ENCODE measurements at places on chromosomes 16 and 17.

DNA sequence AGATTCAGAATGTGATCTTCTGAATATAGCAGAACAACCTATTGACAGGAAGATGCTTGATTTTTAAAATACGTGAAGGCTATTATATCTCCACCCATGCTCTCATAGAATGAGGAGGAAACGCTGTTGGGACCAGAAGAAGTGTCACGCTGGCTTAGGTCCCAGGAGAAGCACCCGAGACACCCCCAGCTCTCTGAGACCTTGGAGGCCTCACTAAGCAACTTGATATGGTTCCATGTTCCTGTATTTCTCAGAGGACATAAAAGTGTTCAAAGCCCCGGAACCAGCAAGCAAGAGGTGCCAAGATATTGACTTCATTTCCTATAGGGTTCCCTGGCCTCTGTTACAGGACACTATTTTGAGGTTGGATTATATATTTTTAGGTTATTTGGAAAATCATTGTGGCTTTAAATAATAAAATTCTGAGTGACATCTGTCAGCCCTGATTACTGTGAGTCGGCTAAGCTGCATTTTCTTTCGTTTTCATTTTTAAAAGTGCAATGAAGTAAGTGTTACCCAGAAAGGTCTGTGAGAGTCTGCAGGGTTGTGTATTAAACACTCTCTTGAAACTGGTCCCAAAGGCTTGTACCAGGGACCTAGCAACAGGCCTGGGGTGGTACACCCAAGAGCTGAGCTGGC is 400.0 kb downstream of the SOX9 start:
- DNase-seq, result no peak

DNA sequence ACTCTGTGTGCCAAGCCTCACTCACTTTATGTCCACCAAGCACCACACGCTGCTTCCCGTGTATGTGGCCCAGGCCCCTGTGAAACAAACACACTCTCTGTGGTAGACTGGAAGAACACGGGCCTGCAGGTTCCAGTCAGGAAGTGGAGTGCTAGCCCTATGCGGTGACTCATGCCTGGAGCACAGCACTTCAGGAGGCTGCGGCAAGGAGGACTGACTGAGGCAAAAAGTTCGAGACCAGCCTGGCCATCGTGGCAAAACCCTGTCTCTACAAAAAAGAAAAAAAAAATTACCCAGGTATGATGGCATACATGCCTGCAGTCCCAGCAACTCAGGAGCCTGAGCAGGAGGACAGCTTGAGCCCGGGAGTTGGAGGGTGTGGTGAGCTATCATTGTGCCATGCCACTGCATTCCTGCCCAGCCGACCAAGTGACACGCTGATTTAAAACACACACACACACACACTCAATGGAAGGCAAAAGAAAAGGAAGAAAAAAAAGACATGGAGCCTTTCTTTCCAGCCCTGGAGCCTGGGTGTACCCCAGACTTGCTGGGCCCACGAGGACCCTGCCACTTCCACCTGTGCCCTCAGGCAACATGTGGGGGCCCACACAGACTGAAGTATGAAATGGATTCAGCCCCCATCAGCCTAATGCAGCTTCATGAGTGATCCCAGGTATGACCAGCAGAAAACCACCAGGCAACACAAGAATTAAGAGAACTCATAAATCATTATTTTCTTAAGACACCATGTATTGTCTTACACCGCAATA is 126.6 kb downstream of the ANKRD11 start:
- DNase-seq, result no peak

DNA sequence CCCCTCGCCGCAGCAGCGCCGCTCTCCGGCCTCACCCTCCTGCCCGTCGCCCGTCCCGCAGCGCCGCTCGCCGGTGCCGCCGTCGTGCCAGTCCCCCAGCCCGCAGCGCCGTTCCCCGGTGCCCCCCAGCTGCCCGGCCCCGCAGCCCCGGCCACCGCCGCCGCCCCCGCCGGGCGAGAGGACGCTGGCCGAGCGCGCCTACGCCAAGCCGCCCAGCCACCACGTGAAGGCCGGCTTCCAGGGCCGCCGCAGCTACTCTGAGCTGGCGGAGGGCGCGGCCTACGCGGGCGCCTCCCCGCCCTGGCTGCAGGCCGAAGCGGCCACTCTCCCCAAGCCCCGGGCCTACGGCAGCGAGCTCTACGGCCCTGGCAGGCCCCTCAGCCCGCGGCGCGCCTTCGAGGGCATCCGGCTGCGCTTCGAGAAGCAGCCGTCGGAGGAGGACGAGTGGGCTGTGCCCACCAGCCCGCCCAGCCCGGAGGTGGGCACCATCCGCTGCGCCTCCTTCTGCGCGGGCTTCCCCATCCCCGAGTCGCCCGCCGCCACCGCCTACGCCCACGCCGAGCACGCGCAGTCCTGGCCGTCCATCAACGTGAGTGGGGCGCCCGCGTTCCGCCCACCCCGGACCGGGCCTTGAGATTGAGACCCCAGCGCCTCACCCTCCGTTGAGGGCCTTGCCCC is 15.0 kb downstream of the TBKBP1 start:
- DNase-seq, result no peak

- peak; percentile 64 for DNase-seq
Measured at GRCh38 chr17:41665566-41666236, 23.0 kb upstream of the EIF1 start.

DNA sequence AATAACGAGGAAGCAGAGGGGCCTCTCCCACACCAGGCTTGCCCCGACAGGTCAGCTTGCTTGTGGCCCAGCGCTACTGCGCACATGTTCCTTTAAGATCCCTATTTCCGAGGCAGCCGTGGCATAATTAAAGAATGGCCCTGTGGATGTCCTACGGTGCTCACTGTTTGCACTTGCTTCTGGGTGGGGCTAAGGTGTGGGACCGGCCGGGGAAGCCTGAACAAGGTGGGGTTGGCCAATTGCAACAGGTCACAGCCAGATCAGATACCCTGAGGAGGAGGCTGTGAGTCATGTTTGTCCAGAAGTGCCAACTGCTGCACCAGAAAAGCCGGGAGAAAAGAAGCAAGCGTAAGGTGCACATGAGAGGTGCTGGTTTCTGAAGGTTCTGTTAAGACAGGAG is 158.5 kb upstream of the CACNG5 start:
- DNase-seq, result no peak

- DNase-seq, result no peak
Measured at GRCh38 chr17:42273474-42274252, 2.5 kb downstream of the STAT5B start.

DNA sequence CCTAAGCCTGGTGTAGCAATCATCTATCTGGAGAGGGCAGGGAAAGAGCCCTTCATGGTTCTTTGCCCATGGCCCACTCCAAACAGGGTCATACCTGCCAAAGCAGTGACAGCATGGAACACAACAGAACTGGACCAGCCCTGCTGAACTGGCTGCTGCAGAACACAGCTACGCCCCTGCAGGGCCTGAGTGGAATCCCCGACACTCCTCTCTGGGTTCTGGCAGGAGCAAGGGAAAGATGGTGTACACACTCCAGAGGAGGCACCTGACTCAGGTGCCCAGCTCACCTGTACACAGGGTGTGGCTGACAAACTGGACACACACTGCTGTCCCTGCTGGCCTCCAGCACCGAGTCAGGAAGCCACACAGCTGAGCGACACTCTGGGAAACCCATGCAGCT is 19.8 kb downstream of the MIEF2 start:
- DNase-seq, result no peak

DNA sequence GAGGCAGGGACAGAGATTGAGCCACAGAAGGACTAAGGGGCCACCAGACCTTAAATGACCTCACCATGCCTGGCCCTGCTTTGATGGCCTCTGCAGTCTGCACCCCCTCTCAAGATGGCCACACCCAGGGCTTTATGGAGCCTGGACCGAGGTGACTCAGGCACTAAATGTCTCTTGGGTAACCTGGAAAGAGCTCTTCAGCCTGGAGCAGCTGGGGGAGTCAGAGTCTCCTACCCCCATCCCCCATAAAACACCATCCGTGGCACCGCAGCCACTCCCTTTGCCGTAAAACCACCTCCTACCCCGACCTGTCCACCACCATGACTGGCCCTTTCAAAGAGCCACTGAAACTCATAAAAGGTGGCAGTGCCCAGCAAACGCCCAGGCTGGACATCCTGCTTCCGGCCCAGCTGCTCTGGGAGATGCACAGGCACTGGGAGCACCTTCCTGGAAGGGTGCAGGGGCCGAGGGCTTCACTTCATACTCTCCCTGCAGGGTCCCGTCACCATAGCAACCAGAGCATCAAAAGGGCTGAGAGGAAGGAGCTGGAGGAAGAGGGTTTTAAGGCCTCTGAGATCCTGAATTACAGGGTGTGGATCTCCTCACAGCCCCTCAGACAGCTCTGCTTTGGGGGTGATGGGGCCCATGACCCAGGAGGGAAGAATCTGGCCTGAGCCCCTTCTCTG is 22.3 kb downstream of the FOXN1 start:
- no peak for DNase-seq

DNA sequence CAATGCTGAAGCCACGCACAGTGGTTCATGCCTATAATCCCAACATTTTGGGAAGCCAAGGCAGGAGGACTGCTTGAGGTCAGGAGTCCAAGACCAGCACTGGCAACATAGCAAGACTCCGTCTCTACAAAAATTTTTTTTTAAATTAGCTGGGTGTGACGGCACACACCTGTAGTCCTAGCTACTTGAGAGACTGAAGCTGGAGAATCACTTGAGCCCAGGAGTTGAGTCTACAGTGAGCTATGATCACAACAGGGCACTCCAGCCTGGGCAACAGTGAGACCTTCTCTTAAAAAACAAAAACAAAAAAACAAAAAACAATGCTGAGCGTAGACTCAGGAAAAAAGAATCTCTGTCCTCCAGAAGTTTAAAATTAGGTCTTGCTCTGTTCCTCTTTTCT is 6.1 kb downstream of the GNA13 start:
- DNase-seq, result no peak

DNA sequence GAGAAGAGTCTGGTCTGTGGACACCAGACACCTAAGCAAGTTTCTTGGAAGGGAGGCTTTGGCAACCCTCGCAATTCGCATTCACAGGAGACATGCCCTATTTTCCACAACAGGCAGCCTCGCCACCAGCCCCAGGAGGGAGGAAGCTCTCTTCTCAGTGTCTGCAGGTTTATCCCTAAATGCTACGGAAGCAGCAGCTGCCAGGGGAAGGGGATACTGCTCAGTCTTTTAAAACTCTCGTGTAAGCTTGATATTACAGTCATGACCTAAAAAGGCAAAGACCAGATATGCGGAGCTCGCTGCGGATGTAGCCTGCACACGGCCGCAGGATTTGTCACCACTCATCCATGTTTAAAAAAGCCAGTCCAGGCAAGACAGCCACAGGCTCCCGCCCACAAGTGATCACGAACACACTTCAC is 159.2 kb upstream of the RPH3AL start:
- no peak for DNase-seq

DNA sequence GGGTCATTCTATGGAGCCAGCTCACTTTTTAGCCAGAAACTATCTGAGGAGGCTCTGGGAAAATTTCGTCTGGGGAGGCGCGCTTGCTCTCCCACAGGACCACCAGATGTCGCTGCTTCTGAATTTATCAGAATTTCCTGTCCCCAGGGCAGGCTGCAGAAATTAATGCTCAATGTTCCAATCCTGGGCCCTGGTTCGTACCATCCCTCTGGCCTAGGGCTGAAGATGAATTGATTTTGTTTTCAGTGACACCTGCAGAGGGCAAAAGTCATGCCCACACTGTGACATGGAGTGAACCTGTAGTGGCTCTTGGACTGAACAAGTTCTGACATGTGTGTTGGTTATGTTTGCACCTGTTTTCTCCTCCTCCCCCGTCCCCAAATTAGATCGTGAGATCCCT is 482.6 kb downstream of the NPIPA7 start:
- no peak for DNase-seq

DNA sequence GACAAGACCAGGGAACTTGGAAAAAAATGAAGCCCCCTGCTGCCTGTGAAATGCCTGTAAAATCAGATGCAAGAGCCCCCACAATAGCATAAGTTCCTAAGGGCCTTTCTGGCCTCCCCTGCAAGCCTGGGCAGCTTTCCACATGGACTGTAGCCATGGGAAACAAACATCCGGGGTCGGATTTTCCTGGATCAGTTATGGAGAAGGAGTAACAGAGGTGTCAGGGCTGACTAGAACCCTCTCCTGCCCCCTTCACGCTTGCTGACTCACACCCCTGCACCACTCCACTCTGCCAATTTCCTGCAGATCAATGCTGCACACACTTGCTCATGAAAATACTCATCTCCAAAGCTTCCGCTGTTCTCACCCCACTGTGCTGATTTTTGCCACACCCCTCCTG is 258.6 kb downstream of the CBLN1 start:
- DNase-seq, result no peak

GRCh38 chr17:22337467-22337866 is 645.1 kb downstream of the KCNJ18 start:
- no peak for DNase-seq

DNA sequence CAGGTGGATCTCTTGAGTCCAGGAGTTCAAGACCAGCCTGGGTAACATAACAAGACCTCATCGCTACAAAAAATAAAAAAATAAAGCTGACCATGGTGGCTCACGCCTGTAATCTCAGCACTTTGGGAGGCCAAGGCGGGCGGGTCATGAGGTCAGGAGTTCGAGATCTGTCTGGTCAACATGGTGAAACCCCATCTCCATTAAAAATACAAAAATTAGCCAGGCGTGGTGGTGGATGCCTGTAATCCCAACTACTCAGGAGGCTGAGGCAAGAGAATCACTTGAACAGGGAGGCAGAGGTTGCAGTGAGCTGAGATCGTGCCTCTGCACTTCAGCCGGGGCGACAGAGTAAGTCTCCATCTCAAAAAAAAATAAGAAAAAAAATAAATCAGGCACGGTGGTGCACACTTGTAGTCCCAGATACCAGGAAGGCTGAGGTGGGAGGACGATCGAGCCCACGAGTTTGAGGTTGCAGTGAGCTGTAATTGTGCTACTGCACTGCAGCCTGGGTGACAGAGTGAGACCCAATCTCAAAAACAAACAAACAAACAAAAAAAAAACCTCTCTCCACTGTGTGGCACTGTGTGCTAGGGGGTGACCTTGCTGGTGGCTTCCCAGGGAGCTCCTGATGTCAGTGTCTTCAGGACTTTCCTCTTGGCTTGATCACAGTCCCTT is 19.8 kb upstream of the MAPK3 start:
- no peak for DNase-seq

DNA sequence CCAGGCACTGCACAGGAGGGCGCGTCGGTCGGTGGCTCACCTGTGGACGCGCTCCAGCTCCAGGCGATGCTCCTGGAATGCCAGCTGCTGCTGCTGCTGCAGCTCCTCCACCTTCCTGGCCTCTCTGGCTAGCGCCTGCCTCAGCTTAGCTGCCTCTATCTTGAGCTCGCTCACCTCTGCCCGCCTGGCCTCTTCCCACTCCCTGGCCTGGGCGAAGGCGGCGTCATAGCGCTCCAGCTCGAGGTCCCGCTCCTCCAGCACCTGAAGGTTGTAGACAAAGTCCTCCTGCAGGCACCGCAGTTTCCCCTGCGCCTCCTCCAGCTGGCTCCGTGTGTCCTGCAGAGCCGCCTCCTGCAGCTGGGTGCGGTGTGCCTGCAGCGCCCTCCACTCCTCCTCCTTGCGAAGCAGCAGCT is 11.1 kb downstream of the CCDC57 start:
- no peak for DNase-seq

- no peak for DNase-seq
Measured at GRCh38 chr17:412211-413015, 59.8 kb upstream of the RPH3AL start.

GRCh38 chr17:72077326-72077960 is 43.4 kb upstream of the SOX9 start:
- DNase-seq, result no peak

Data from NCI-H1436 treated with DMSO at 0.1 percent for 48 hours (cell line).